ENCODE measurements at places on chromosomes 7 and 10.

- DNase-seq, result no peak
These were observed 7.5 kb downstream of the MTG1 start for GRCh38 chr10:133401500-133401899.

GRCh38 chr10:101848408-101848807 is 4.8 kb upstream of the KCNIP2 start:
- DNase-seq, result no peak

DNA sequence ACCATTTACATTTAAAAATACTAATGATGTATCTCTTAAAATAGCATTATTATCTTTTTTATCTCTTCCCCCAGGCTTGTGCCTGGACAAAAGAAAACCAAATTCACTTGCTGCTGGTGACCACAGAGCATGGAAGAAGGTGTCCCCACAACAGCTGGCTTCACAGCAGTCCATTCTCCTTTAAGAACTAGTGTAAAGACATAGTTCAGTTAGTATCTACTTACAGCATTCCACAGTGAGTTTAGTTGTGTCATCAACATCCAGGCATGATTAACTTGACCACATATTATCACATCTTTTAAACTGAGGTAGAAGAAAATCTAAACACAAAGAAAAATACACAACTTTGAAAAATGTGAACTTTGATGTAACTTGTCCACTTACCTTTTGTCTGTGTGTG is 55.0 kb downstream of the LRRC17 start:
- DNase-seq, result no peak

GRCh38 chr7:4845740-4846142 is 16.1 kb downstream of the PAPOLB start:
- DNase-seq, result peak; percentile 79

GRCh38 chr10:35778306-35778705 is 136.2 kb upstream of the FZD8 start:
- no peak for DNase-seq

- DNase-seq, result no peak
These were observed 78.5 kb downstream of the GRID1 start for GRCh38 chr10:86287966-86288579.

- no peak for DNase-seq
These were observed 29.4 kb downstream of the WDFY4 start for GRCh38 chr10:48714088-48714487.

GRCh38 chr7:104855861-104856260 is 158.1 kb upstream of the KMT2E start:
- no peak for DNase-seq

- DNase-seq, result no peak
These were observed 30.4 kb upstream of the DGKI start for GRCh38 chr7:137877027-137877675.

- no peak for DNase-seq
These were observed 18.2 kb downstream of the PROSER2 start for GRCh38 chr10:11841375-11841774.

GRCh38 chr10:93063977-93064660 is 3.5 kb downstream of the CYP26C1 start:
- DNase-seq, result no peak

GRCh38 chr10:58473976-58474375 is 38.7 kb upstream of the BICC1 start:
- no peak for DNase-seq

GRCh38 chr7:77457779-77458178 is 41.6 kb upstream of the GSAP start:
- no peak for DNase-seq

GRCh38 chr7:82359426-82359825 is 84.2 kb downstream of the CACNA2D1 start:
- no peak for DNase-seq

GRCh38 chr7:102469972-102470825 is 5.4 kb downstream of the LRWD1 start:
- DNase-seq, result no peak

DNA sequence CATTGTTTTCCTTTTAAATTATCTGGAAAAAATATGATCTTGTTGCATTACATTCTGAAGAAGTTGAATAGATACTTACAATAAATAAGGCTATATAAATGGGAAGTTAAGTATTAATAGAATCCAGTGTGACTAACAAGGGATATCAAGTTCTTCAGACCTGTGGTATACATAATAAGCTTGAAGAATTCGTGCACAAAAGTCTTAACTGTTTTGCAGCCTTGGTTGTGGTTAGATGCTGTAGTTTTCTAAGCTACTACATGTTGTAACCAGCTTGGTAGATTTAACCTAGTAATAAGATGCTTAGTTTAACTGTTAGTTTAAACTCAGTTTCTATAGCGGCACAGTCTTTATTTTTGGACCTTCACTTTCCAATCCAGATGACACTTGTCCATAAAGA is 106.2 kb upstream of the GLCCI1 start:
- no peak for DNase-seq

DNA sequence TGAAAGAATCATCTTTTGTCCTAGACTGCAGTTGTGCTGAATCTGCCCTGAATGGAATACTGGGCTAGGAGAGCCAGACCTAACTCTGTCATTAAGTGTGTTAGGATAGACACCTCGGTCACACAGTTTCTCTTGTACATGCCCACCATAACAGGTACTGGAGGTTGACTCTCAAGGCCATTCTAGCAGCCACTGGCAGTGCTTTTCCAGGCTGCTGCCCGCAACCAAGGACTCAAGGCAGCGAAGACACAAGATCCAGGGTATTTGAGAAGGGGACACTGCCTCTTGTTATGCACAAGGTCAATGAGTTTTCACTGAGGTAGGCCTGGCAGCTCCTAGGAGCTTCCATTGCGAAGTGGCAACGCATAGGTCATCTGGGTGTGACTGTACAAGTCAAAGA is 70.6 kb upstream of the ZNF746 start:
- DNase-seq, result no peak

DNA sequence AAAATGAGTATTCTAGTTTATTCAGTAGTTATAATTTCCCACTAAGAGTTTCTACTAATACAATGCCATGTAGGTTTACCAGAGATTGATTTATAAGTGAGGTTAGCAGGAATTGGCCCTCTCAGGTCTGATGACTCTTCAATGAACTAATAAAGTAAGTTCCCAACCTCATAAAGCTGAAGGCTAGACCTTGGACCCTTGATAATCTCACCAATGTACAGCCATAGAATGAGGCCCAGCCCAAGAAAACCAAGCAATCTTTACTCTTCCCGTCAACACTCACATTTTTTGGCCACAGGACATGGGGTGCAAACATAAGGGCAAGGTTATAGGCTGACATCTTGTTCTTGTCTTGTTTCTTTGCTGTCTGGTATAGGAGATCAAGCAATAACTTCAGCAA is 33.3 kb downstream of the ARHGAP19 start:
- DNase-seq, result no peak

GRCh38 chr10:97031459-97031858 is 154.3 kb downstream of the SLIT1 start:
- no peak for DNase-seq

GRCh38 chr10:109173121-109173520 is 750.2 kb downstream of the XPNPEP1 start:
- no peak for DNase-seq

DNA sequence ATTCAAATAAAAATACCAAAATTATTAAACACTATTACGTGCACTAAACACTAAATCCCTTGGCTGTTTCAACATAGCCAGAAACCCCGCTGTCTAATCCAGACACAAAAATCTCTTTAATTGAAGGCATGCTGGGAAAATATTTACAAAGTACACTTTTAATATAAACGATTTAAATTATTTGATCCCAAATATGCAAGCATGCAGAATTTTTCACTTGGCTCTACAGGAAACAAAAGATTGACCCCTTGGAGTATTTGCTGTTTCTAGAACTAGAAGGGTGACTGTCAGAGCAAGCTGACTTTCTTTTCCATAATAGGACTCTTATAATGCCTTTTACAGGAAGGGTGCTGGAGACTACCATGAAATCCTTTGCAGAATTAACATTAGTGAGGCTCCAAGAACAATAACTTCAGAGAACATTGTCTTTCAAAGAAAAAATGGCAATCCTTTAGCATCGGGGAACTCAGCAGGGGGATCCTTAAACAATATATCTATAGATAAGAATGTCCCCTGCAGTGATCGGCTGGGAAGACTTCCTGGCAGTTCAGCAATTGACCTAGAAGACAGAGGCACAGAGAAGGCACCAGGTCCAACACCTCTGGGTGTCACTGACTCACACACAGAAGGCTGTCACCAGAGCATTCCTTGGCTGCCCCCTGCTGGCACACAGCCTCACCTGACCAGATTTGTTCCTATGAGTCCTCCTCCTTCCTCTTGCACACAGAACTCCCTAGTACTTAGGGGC is 55.8 kb upstream of the MRLN start:
- peak; percentile 74 for DNase-seq

DNA sequence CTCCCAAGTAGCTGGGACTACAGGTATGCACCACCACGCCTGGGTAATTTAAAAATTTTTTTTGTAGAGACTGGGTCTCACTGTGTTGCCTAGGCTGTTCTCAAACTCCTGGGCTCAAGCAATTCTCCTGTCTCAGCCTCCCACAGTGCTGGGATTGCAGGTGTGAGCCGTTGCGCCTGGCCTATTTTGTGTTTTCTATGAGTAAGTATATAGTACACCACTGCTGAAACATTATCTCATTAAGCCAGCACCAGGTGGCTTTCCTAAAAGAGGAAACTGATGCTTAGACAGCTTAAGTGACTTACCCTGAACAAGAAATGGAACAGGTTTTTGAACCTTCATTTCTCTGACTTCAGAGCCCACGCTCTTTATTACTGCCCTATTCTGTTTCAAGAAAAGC is 7.8 kb upstream of the PTPN12 start:
- DNase-seq, result no peak

DNA sequence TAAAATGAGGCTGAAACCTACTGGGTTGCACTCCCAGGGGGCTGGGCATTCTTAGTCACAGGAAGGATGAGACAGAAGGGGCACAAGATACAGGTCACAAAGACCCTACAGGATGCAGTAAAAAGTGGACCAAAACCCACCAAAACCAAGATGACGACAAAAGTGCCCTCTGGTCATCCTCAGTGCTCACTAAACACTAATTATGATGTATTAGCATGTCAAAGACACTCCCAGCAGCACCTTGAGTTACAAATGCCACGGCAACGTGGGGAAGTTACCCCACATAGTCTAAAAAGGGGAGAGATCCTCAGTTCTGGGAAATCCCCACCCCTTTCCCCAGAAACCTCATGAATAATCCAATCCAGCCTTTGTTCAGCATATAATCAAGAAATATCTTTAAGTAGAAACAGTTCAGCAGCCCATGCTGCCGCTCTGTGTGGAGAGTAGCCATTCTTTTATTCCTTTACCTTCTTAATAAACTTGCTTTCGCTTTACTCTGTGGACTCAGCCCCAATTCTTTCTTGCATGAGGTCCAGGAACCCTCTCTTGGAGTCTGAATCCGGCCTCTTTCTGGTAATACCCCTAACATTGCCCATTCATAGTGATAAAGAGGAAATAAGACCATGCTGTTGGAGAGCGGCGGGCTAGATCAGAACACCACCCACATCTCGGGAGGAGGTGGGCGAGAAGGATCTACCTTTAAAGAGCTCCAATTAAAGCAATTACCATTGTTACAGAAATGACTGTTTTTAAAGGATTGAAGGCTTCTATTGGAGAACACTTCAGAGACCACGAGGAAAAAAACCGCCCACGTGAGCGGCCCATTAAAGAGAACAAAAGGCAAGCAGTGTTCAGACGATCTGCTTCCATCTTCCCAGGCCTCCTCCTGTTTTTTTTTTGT is 170.9 kb downstream of the USP6NL start:
- no peak for DNase-seq

DNA sequence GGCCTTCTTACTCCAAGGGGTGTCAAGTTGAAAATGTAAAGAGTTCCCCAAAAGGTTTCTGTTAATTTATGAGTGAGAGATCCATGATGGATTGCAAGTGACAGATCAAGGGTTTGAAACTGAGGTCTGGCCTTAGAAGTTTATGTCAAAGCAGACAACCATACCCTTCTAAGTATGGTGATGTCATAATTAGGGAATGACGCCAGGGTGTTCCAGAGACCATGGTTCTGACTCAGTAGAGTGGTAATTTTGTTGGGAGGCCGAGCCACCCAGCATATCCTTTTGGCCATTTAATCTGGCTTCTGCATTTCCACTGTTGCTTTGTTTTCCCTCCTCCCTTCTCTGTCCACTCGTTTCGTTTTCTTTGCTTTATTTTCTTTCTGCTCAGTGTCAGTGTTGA is 2.7 kb downstream of the TRUB1 start:
- DNase-seq, result no peak

- no peak for DNase-seq
These were observed 343.0 kb downstream of the CRPPA start for GRCh38 chr7:16078076-16078952.

DNA sequence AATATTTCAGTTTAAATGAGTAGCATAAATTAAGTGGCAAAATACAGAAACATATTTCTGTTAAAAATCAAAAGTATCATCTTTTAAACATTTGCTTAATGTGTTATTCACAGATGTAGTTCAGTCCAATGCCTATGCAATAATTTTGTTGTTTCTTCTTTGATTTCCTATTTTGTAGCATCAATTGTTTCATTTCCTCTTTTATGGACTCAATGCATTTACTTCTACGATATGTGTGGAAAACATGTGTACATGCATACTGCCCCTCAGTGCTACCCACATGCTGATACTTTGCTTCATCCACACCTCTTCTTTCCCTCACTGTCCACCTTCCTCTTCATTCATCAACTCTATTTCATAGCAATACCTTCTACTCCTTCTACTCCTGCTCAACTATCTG is 108.1 kb downstream of the PTN start:
- no peak for DNase-seq

- no peak for DNase-seq
These were observed 49.9 kb downstream of the CDHR3 start for GRCh38 chr7:106012935-106013439.

GRCh38 chr10:21516242-21517131 is 9.0 kb downstream of the SKIDA1 start:
- peak; percentile 69 for DNase-seq

DNA sequence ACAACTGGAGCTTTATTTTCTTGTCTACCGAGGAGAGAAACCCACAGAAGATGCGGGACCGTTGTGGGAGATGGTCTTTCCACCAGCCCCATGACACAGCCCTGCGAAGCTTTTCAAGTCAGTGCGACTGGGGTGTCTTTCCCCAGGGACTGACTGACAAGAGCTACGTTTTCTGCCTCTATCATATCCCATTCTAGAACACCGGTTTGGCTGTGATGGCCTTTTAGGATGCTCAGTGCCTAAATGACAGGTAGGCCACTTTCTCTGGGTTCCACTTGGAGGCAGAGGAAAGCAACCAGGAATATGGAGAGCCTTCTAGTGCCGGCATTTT is 16.9 kb downstream of the SLC13A4 start:
- no peak for DNase-seq
